ENCODE measurements at places on chromosomes 6 and 20.

DNA sequence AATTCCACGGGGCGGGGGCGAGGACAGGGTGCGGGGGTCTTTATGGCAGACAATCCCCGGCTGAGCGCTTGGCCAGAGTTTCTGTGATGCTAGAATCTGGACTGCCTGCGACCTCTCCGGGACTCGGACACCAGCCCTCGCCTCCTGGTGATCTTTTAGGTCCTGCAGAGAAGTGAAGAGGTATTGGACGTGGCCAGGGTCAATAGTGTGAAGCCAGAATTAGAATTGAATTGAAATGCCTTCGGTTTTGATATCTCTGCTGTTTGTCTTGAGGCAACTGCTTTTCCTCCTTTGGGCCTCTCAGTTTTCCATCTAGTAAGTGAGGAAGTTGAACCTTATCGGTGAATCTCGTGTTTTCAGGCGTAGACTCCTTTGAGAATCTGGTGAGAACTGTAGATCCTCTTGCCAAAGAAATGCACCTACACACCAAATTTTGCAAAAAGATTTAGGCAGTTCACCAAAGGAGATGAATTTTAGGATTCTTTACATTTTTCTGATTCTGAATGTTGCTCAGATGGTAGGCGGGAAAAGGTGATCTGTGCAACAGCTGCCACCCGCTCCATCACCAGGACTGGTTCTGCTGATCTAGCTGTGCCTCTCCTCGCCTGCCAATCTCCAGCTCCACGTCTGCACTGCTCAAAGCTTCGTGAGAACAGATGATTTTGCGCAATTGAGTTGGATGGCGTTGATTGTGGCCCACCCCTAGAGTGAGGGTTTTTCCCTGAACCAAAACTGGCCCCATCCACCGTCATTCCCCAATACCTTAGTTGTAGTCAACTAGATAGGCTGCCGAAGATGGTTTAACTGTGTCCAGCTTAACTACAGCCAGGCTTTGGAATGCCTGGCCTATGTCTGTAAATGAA, 837 bp upstream of the OSER1 start:
- peak; percentile 34 for DNase-seq

DNA sequence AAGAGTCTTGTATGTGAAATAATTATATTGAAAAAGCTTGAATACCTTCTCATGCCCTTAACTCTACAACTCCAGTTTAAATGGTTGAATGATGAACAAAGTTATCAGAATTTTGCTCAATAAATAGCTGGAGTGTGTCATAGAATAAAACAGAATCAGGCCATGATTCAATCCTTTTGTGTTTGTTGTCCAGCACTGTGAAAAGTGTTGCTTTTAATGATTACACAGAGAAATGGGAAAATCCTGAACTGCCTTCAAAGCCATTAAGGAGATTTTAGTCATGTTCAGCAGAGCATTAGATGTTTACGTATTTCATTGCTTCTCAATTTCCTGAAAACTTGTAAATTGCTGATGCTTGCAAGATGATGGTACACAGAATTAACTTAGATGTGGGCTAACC, 262.9 kb upstream of the BTBD3 start:
- DNase-seq: no peak

DNA sequence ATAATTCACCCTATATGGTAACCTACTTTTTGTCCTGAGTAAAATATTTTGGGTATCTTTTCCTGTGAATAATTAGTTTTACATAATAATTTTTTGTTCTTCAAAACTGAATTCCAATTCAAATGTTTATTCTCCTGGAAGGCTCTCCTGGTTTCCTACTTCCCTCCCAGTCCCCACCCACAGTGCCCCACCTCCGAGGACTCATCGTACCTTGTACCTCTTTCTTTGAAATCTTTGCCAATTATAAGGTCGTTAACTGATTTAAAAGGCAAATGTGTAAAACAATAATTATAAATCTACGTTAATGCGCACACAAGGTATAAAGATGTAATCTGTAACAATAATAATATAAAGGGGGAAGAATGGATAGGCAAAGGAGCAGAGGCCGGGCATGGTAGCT, 40.5 kb upstream of the VEGFA start:
- no peak for DNase-seq

DNA sequence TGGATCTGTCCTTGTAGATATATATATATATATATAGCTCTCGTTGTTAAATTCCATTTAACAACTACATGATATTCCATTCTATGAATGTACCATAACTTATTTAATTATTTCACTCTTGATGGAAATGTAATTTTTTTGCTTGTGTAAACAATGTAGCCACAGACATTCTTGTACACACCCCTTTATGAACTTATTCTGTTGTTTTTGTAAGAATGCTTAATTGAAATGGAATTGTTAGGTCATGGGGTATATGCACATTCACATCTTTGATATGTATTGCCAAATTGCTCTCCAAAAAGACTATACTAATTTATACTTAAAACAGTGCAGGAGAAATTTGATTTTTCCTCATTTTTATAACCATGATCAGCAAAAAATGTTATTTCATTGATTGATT, 67.2 kb downstream of the MAP3K4 start:
- DNase-seq: no peak

- DNase-seq: no peak
Measured at GRCh38 chr20:50815162-50815989, 20.5 kb downstream of the BCAS4 start.

DNA sequence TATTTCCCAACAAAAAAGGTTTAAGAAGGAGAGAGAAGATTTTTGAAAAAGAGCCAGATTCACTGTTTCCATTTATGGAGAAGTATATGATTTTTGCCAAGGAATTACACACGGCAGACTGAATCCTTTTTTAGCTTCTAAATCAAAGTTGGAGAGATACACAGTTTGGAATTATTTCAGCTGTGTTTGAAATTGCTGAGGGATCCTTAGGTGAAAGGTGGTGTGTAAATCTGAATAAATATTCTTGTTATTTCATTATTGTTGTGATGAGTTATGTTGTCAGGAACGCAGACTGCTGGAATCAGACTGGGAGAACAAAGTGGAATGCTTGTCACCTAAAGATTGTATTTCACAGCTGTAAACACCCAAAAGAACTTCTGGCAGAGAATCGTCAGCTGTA, 168.5 kb upstream of the AKIRIN2 start:
- DNase-seq: no peak
